Hematopoietic multipotent progenitor cell treated with erythropoietin and hydrocortisone succinate and interleukin-3 and kit ligand, for 15 days (in vitro differentiated cells): ENCODE measurements at places on chromosomes 2 and 18.

DNA sequence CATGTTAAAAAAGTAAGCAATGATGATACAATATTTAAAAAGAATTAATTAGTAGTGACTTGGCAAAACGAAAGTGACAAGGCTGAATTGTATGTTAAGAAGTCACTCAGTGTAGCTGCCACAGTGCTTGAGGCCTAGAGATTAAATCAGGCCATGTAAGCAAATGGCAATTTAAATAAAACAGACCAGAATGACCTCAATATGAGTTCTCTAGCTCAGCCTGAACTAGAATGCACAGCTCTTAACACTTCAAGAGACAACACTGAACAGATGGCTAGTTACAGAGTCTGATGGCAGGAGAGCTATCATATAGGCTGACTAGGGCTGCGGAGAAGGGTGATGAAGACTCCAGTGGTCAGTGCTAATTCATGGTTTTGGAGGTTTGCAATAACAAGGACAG lies 117.9 kb upstream of the ZBTB14 start:
- no peak for DNase-seq

GRCh38 chr2:86584151-86584913 lies 21.1 kb upstream of the CHMP3 start:
- no peak for DNase-seq

DNA sequence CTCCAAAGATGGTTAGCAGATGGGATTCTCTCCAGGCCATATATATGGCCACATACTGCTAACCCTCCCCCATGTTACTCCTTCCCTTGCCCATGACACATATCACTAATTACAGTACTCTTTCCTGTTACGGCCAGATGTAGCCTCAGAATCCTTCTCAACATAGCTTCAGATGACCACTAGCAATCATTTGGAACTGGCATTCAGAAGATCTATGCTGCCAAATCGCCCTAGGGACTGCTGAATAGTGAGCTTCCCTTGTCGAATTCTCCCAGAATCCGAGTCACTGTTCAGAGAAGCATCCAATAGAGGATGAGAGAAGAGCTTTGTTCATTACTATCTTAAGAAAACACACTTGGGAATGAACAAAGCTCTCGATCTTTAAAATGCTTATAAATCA lies 121.2 kb upstream of the TANK start:
- no peak for DNase-seq

- no peak for DNase-seq
These were observed 153.3 kb downstream of the TMEM182 start for GRCh38 chr2:102915128-102915527.

DNA sequence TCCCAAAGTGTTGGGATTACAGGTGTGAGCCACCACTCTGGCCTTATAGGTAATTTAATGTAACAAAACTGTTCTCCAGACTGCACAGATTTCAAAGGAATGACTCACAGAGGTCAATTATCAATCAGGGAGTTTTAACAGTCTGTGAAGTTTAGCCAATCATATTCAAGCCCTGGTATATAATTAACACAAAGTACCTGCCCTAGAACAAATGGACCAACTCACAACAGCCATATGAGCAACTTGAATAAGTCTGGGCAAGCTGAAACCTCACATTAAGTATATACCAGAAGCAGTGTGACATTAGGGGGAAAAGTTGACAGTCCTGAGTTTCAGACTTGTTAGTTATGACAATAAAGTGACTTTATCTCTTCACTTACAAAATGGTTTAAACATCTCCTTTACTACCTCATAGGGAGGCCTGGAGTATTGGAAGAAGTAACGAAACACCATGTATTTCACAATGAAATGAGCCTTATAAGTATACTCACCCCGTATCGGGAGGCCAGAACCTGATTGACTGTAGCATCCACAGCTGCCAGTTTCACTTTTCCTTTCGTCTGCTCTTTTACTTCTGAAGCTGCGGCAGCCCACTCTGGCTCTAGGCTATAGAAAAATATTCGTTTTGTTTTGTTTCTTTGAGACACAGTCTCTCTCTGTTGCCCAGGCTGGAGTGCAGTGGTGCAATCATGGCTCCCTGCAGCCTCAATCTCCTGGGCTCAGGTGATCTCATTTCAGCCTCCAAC lies 22.2 kb downstream of the PDIA6 start:
- no peak for DNase-seq

DNA sequence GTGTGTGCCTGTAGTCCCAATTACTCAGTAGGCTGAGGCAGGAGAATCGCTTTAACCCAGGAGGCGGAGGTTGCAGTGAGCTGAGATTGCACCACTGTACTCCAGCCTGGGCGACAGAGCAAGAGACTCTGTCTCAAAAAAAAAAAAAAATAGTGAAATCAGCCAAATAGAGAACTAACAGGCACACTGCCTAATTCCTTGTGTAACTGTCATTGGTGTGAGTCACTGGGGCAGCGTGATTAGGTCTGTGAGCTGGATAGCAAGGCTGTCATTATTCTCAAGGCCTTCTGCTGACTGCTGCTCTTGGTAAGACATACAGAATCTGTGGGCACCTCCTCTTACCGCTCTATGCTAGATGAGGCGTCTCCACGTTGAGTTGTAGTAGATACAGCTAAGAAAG lies 270.3 kb downstream of the NEDD4L start:
- DNase-seq, result peak; percentile 36

DNA sequence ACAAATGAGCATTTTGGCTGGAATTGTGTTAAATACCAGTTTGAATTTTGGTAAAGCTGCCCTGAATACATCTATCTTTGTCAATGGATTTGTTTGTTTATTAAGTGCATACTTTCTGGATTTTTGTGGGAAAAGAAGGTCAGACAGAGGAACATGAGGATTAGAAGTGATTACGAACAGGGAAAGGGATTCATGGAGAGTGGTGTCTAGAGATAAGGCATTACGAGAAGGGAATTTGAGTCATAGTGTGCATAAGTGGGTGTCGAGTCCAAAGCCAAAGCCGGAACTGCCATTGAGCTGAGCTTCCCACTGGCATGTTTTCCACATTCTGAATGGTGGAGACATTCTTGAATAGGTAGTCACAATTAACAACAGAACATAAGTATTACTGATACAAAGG lies 68.9 kb upstream of the EFEMP1 start:
- DNase-seq, result no peak

DNA sequence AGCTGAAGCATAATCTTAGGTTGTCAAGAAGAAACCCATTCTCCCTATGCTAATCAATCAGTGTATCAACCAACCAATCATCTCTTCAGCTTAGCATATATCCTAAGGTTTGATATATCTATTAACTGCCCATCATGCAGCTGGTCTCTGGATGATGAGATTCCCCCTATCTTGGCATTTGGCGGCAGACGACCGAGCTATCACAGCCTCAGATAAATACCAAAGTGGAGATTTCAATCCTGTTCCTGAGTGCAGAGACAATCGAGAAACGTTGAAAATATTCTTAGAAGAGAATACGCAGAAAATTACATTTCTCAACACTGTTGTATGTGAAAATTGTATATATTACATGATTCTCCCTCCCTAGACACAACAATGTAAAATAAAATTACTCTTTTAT lies 259.0 kb upstream of the SIX3 start:
- no peak for DNase-seq

DNA sequence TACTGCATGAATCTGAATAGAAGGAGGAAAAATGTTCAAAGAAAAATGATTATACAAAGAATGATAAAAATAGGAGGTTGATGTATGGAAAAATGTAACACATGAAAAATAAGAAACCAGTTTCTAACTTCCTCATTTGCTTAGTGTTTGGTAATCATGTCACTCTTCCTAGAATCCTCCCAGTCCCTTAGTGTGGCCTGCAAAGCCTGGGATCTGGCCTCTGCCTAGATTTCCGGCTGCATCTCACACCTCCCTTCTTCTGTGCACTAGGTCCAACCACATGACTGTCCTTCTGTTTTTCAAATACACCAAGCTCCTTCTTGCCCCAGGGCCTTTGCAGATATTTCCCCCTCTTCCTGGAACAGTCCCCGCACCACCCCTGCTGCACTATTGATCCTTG lies 76.8 kb upstream of the RBMS1 start:
- DNase-seq, result no peak

GRCh38 chr18:24248359-24248758 lies 109.5 kb downstream of the CABYR start:
- DNase-seq, result no peak

GRCh38 chr2:215831296-215831913 lies 181.9 kb downstream of the MREG start:
- peak; percentile 6 for DNase-seq

DNA sequence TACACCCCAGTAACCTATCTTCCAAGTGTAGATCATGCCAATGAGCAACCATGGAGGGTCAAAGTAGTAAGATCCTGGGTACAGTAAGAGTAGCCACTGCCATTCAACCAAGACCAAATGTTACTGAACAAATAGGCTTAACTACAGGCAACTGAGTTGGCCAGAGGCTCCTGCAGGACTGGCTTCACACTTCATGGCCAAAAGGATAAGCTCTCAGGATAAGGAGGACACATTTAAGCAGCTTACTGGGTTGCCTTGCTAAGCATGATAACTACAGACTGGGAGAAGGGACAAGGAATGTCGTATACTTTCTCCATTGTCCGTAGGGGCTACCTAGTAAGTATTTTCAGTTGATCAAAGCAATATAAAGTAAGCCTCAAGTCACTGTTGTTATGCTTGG lies 174.7 kb downstream of the INO80D start:
- no peak for DNase-seq

DNA sequence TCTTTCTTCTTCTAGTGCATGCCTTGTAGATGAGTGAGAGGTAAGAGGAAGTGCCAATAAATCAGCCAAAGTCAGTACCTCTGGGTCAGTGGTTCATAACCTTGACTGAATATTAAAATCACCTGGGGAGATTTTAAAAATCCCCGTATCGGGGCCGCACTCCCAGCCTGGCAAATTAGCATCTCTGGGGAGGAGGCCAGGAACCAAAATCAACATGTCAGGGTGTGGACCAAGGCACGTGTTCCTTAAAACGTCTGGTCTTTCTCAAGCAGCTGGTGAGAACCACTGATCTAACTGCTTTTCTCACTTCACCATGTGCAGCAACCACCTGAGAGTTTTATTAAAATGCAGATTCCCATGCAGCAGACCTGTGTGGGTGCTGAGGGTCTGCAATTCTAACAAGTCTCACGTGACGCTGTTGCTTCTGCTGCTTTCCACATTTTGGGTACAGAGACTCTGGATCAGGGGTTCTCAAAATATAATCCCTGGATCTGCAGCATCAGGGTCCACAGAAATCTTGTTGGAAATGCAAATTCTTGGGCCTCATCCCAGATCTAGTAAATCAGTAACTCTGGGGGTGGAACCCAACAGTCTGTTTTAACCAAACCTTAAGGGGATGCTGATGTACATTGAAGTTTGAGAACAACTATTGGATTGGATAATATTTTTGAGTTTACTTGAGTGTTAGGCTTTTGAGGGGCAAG lies 49.5 kb downstream of the CHST9 start:
- no peak for DNase-seq

DNA sequence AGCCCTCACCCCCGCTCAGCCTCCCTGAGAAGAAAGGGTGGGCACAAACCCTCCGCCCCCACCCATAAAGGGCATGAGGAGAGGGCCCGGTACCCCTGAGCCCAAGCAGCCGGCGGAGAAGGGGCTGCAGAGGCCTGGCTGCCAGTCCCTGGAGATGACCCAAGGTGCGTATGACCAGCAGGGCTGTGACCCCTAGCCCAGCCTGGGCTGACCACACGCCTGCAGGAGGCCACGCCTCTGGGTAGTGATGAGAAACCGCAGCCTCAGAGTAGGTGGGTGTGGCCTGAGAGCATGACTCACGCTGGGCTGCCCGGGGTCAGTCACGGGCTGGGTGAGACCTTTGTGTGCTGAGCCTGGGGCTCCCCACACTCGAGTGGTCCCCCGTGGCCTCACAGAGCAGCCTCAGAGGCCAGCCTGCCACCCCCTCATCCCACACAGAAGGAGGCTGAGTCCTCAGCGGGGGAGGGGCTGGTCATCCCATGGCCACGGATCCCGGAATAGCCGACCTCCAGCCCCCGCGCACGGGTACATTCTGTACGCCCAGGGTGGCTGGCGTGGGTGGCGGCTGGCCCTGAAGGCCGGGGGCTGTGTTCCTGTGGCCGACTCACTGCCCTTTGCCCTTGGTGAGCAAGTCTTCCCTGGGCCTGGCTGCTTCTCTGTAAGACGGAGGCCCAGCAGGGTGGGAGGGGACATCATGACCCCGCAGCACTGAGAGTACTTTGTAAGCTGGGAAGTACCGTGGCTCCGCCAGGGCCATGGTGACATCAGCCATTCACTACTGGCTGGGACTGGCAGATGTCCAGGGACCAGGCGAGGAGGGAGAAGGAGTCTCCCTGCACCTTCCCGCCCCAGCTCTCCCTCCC lies 110.8 kb upstream of the OTOS start:
- DNase-seq, result no peak

DNA sequence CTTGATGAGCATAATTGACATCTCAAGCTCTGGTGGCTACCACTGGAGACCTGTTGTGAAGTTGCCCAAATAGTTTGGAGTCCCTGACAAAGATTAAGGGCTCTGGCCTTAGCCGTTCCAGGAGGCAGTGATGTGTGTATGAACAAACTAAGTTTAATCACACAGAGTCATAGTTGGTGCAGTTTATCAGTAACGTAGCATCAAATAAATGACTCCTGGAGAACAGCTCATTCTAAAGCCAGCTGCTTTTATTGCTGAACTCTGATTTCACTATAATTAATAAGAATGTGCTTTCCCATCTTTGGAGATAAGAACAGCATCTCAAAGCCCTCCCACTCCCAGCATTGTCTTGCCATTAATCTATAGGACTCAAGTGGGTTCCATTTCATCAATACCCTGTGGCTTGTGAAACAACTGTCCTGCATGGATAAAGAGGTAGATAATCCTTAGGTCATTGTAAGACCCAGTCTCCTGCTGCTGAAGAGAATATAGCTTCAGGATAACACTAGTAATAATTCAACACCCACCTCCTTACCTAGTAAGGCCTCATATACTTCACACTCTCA lies 211.4 kb upstream of the THUMPD2 start:
- no peak for DNase-seq

GRCh38 chr18:49023271-49023937 lies 72.6 kb upstream of the SMAD7 start:
- no peak for DNase-seq

- no peak for DNase-seq
These were observed 179.4 kb downstream of the DOK6 start for GRCh38 chr18:69580107-69580506.

GRCh38 chr2:237051861-237052260 lies 33.8 kb upstream of the COPS8 start:
- no peak for DNase-seq

DNA sequence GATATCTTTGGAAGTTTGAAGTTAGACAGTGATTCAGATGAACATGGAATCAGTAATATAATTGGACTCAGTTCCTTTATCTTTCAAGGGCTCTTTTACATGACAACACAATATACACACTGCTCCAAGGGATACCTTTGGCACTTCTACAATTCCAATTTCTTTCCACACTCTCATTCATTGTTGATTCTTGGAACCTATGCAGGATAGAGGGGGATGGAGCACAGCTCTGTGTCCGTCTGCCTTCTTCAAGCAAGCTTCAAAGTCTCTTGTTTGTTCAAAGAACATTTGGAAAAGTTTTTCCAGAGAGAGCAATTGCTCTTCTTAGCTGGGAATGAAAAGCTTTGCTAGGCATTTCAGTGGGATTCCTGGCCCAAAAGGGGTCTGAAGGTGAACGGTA lies 276.2 kb upstream of the ZEB2 start:
- DNase-seq, result no peak
